ENCODE measurements at places on chromosomes 12 and 14.

DNA sequence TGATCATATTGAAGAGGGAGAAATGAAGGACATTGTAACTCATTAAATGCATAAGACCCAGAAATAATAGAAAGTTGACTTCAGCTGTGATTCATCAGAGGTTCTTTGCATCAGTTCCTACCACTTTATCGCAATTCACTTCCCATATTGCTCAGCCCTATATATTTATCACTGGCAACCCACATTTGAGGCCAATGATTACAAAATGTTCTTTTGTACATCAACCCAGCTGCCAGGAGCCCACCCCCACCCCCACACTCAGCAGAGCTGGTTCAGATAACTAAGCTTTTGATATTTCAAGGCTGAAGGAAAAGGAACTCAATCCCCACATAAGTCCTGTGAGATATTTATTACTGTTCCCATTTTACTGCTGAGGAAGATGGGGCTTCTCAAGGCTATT lies 51.2 kb upstream of the TMPO start:
- DNase-seq, result no peak

DNA sequence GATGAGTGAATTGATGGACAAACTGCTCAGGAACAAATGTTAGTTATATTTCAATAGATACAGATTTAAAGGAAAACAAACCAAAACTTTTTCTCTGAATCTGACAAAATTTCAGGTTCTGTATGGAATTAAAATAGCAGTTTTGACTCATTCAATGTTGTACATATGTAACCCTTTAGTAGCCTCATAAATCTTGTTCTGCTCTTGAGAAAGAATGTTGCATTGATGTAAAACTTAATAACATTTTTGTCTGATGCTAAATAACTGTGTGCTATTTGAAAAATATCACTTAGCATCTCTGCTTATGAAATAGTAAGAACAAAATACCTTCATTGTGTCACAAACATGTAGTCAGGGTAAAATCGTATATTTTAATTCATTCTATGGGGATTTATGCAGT lies 168.9 kb upstream of the NOVA1 start:
- no peak for DNase-seq

DNA sequence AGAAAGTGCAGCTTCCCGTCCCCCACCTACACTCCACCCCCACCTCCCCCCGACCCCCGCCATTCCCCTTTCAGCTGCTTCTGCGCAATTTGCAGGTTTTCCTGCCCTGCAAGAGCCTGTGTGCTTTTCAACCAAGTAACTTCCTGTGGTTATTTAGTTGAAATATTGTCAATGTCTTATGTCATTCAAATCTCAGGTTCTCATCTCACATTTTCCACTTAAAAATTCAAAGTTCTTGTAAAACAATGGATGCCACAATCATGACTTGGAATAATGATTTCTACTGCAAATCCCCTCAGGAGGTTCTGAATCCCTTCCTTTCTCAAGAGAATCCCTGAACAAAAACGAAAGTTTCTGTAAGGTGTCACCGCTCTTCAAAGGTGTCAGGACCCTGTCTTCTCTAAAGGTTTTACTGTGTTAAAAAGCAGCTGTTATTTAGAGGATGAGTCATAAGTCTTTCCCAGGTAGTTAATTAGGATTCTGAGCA lies 31.6 kb downstream of the WBP11 start:
- DNase-seq, result no peak

- no peak for DNase-seq
Observed at GRCh38 chr14:54722791-54723432, 156.0 kb downstream of the SAMD4A start.

GRCh38 chr14:30779210-30779609 lies 95.1 kb upstream of the COCH start:
- DNase-seq, result no peak

DNA sequence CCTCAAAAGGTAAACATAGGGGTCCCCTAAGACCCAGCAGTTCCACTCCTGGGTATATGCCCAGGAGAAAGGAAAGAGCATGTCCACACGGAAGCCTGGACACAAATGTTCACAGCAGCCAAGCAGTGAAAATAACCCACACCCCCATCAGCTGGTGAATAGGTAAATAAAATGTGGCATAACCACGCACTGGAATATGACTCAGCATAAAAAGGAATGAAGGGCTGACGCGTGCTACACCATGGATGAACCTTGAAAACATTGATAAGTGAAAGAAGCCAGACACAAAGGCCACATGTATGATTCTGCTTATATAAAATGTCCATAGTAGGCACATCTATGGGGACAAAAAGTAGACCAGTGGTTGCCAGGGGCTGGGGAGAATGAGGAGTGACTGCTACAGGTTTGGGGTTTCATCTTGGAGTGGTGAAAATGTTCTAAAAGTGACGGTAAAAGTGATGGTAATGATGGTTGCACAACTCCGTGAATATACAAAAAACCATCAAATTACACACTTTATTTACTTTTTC lies 3.8 kb upstream of the SCARB1 start:
- DNase-seq, result no peak

DNA sequence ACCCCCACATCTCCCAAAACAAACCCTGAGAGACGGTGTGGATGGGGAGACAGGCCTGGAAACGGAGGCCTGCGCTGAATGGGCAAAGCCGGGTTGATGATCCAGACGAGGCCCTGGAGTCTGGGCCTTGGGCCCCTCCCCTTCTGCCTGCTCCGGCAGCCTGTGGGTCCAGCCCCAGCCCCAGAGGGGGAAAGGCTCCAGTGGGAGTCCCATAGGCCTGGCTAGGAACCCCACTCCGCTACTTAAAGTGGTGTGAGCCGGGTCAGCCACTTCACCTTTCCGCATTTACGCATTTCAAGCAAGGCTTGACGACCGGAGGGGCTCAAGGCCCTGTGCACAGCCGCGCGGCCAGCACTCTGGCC lies 695 bp upstream of the TNFAIP2 start:
- DNase-seq, result no peak

DNA sequence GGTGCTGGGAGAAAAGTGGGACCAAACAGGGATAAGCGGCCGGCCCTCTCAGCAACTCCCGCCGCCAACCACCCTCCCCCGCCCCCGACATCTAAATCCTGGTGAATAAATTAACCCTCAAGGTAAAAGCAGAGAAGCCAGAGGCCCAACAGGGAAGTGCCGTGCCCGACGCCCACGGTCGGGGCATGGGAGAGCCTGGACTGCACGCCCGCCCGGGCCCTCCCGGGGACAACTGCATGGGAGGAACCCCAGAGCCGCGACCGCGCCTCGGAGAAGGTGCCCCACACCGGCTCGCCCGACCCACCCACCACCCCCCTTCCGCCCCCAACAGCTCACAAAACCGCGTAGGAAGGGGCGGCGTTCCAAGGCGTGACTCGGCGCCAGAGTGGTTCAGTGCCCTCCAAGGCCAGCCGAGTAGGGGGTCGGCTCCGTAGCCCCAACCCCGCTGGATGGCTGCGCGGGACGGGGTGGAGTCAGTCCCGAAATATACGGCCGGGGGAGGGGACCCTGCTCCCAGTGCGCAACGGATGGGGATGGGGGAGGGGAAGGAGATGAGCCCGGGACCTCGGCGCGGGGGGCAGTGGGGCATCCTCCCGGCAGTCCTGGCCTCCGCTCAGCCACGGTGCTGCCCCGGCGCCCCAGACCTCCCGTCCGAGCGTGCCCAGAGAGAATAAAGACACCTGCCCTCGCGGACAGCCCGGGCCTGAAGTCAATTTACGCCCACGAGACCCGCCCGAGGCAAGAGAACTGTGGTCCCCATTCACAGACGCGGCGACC lies 732 bp downstream of the SLC25A29 start:
- peak; percentile 37 for DNase-seq

DNA sequence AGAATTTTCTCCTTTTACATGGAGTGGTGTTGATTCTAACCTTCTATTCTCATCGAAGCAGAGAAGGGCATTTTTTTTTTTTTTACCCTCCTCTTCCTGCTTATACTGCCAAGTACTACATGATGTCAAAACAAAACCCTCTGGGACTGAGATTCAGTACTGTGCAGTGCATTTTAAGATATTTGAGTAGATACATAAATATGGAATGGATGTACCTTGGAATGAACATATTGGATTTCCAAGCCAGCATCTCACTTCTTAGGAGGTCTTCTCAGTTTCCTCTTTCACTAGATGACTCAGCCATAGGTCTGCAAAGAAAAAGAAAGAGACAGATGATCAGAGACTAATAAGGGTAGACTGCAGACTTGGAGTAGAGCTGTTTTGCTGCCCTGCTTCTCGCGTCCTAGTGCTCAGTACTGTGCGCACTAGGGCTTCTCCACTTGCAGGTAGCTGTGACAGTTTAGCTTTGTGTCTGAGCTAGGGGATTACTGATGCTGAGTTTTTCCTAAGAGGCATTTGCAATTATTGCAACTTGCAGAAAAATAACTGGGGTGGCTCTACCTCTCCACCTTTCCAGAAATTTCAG lies 20.4 kb downstream of the TPH2 start:
- DNase-seq, result no peak

- no peak for DNase-seq
Observed at GRCh38 chr14:36738269-36738668, 76.6 kb downstream of the PAX9 start.

- no peak for DNase-seq
Observed at GRCh38 chr12:61098031-61098580, 1162.1 kb upstream of the USP15 start.

DNA sequence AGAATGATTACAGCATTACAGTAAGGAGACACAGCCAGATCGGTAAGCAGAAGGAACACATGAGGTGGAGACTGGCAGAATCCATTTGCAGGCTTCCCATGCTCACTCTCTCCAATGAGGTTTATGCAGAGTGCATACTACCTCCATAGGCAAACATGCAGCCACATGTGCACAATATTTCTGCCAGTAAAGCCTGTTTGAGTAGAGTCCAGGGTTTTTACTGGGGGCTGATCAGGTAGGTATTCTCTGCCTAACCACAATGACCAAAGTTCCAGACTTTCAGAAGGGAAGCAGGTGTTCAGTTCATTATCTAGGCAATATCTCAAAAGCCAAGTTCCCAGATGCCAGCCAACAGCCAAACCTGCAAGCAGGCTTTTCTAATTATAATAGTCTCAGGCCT lies 31.1 kb downstream of the INTS13 start:
- no peak for DNase-seq

GRCh38 chr12:30006021-30006420 lies 222.3 kb upstream of the TMTC1 start:
- no peak for DNase-seq

- DNase-seq, result no peak
Observed at GRCh38 chr12:33116284-33116683, 219.7 kb upstream of the PKP2 start.

DNA sequence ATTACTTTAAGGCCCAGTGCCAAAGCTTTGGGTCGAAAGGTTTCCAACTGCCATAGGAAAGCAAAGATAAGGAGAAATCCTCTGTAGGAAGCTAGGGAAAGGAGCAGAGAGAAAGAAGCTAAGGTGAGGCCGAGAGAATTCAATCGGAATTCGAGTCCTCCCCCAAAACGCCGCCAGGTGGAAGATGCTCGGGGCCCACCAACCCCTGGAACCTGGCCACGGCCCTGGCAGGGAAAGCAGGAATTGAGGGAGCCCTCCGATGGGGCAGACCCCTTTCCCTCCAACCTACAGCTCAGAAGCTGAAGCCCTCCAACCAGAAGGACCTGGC lies 498 bp downstream of the GMFB start:
- no peak for DNase-seq

Measured in stimulated activated CD8-positive, alpha-beta memory T cell treated with anti-CD3 and anti-CD28 coated beads, Interleukin-4, amount 100 ng/mL, for 4 hours (primary cell).